G401 (cell line): ENCODE measurements at places on chromosomes 4 and X.

- DNase-seq = no peak
Measured at GRCh38 chr4:168868044-168868781, 141.8 kb downstream of the CBR4 start.

DNA sequence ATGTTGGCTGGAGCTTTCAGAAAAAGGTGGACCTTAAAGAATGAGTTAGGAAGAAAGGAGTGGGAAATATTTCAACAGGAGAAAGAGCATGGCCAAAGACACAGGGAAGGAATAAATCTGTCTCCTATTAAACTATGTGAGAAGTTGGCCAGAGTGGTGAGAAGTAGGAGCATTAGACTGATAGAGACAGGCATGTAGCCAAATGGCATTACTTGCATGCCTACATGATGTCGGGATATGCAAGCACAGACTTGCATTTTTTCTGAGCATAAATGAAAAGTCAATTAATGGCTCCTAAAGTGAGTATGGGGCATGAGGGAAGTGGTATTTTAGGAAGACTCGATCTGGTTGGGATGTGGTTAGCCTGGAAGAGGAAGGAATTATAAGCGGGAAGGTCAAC lies 279.6 kb upstream of the PITX2 start:
- DNase-seq = no peak

DNA sequence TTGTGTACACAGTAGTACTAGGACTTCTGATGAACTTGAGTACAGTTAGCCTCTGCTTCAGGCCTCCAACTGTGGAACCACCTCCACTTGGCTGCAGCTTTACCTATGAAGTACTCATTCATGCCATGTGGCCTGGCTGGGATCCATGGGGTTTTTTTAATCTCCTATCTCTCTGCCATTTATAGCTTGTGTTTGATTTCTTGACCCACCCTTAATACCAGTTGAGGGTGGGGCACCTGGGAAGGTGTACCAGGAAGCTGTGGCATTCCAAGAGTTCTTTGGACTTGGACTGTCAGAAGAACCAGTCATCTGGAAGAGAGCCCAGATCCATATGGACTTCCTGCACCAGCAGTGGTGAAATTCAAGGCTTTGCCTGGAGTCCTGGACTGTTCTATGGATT lies 230.1 kb downstream of the SHROOM3 start:
- no peak for DNase-seq

DNA sequence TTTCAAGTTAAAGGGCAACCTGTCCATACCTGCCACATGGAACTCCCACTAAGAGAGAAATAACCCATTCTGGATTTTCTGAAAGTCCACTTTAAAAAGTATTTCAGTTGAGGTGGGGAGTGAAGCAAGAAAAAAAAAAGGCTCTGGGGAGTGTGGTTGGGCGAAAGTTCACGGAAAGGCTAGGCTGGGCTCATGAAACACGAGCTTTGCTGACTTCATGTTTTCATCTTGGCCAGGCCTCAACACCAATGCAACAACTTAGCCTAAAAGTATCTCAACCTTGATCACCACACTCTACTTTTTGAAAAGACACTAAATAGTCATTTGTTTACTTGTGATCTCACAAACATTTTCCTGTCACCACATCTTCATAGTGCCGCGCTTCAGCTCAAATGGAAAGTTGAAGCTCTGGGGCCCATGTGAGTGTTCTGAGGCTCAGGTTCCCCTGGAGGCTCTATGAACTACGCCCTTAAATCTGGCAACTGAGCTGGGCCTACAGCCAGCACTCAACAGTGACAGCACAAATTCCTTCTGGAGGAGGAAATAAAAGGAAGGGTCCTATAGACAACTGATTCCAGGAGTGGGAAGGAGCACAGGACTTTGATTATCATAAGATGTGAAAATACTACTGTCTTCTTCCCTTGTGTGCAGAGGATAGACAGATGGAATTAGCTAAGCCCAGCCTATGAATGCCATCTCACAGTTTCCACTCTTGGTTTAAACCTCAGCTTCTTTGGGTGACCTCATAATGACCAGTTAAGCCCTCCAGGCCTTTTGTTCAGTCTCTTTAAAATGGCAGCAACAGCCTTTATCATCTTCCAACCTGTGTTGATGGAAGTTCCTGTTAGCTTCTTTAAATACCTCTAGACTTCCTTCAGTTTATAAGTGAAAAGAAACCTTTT lies 5.1 kb downstream of the CD40LG start:
- no peak for DNase-seq

GRCh38 chr4:139050446-139050845 lies 34.9 kb downstream of the NOCT start:
- DNase-seq = no peak

GRCh38 chr4:101142259-101142658 lies 205.1 kb downstream of the PPP3CA start:
- no peak for DNase-seq

DNA sequence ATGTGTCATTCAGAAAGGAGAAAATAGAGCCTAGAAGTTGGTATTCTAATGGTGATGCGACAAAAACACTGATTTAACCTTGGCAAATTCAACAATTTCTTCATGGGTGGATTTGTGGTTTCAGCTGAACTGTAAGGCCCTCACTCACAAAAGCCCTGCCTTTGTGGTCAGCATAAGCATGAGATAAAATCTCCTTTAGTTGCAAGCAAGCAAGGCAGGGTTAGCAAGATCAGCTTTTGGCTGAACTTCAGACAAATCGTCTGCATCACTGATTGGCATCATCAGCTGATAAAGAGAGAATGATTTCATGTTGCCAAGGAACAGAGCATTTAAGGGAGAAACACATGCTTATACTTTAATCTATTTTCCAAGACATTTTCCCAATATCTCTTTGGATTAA lies 2582.2 kb downstream of the PCDH7 start:
- DNase-seq = no peak

DNA sequence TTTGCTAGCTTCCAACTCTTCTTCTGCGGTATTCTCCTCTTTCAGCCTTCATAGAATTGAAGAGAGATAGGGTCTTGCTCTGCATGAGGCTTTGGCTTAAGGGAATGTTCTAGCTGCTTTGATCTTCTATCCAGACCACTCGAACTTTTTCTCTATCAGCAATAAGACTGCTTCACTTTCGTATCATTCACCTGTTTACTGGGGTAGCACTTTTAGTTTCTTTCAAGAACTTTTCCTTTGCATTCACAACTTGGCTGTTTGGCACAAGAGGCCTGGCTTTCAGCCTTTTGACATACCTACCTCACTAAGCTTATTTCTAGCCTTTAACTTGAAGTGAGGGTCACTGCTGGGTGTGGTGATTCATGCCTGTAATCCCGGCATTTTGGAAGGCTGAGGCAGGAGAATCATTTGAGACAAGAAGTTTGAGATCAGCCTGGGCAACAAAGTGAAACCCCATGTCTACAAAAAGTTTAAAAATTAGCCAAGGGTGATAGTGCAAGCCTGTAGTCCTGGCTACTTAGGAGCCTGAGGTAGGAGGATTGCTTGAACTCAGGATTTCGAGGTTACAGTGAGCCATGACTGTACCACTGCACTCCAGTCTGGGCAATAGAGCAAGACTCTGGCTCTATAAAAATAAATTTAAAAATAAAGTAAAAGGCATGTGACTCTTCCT lies 47.1 kb upstream of the HPGDS start:
- DNase-seq = no peak

GRCh38 chr4:71009890-71010588 lies 16.6 kb downstream of the DCK start:
- DNase-seq = peak; percentile 70

- DNase-seq = no peak
Measured at GRCh38 chr4:149790172-149790907, 25.3 kb downstream of the IQCM start.

DNA sequence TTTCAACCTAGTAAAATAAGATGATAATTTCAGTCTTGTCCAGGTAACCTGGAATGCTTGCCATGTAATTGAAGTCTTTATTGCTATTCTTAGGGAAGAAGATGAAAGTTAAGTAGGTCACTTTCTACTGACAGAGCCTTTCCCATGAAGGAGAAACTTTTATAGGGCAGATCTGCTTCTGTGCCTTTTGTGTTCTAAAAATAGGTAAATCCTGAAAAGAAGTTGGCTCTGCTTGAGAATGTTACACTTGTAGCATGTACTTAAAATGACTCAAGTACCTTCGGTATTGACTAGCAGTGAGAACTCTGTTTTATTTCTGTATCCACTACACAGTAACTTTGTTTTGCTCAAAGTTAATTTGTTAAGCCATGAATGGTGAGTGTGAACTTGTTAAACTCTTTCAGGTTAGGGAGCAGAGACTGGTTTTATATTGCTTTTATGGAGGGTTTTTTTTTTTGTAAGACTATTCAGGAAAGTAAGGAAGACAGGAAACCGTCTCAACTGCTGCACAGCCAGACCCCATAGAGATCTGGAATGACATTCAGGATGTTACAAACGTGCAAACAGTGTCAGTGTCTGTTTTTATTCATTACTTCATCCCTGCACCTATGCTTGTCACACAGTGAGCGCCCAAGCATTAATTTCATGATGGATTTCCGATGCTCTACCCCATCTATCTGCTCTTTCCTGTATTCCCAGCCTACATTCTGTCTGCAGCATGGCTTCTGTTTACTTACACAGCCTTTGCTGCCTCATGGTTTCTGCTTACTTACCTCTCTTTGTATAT lies 53.0 kb downstream of the SEPTIN11 start:
- DNase-seq = no peak

GRCh38 chr4:113078066-113078465 lies 28.6 kb downstream of the ANK2 start:
- DNase-seq = peak; percentile 50

GRCh38 chr4:115121351-115122043 lies 8.1 kb upstream of the NDST4 start:
- no peak for DNase-seq

- DNase-seq = no peak
Measured at GRCh38 chrX:150573106-150573505, 4.7 kb downstream of the MTM1 start.

GRCh38 chr4:5660185-5660584 lies 48.2 kb downstream of the EVC2 start:
- DNase-seq = no peak

DNA sequence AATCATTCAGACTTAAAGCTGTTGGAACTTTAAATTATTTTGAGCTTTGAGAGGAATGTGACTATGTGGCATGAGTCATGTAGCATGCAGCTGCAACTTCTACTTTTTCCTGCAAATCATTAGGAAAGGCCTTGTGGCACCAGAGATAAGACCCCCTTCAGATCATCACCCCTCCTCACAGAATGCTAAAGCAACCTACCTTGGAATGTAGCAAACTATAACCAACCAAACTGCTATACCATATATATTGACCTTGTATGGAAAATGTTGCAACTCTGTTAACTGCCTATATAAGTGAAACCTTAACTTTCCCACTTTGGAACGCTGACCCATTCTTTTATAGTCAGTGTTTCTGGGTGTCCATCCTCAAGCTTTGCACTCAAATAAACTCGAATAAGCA lies 32.0 kb downstream of the ATXN3L start:
- DNase-seq = peak; percentile 26

DNA sequence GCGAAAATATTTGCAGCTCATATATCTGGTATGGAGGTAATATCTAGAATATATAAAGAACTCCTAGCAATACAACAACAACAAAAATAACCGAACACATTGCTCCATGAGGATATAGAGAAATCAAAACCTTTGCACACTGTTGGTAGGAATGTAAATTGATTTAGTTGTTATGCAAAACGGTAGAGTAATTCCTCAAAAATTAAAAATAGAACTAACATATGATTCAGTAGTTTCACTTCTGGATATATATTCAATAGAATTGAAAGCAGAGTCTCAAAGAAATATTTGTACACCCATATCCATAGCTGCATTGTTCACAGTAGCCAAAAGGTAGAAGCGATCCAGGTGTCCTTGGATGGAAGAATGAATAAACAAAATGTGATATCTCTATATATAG lies 203.0 kb upstream of the CNKSR2 start:
- DNase-seq = no peak

DNA sequence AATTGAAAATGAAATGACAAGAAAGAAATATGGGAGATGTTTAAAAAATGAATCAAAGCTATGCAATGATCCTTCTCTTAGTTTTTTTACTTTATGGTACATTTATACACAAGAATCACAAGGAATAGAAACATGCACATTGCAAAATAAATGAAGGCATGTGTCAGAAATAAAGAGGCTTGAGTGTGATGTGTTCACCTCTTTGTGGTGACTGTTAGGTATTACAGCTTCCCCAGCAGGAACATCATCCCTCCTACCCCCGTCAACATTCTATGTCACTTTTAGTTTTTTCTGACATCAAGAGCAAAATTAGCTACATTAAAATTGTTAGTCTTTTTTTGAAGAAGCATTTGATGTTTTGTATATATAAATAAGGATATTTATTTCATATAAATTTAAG lies 214.8 kb downstream of the SLC4A4 start:
- DNase-seq = peak; percentile 67

DNA sequence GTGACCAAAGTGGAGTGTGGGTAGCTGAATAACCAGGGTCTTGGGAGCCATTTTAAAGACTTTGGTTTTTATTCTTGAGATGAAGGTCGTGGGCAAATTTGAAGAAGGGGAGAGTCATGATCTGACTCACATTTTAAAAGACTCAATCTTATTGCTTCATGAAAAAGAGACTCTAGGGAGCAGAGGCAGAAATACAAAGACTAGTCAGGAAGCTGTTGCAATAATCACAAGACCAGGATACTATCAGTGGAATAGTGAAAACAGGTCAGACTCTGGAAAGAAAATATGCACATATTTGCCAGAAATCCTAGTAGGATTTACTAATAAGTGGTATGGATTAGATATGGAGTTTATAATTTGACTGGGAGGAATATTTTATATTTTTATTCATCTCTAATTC lies 448.4 kb downstream of the RAPGEF2 start:
- DNase-seq = no peak

- no peak for DNase-seq
Measured at GRCh38 chr4:663046-663437, 11.0 kb downstream of the ATP5ME start.
